ENCODE measurements at places on chromosomes 7 and 10.

GRCh38 chr10:51156926-51157325, 82.6 kb downstream of the PRKG1 start:
- DNase-seq: no peak

- no peak for DNase-seq
These were observed 104.7 kb downstream of the CPXM2 start for GRCh38 chr10:123786896-123787295.

- no peak for DNase-seq
These were observed 86.2 kb downstream of the GPR85 start for GRCh38 chr7:113000316-113001020.

DNA sequence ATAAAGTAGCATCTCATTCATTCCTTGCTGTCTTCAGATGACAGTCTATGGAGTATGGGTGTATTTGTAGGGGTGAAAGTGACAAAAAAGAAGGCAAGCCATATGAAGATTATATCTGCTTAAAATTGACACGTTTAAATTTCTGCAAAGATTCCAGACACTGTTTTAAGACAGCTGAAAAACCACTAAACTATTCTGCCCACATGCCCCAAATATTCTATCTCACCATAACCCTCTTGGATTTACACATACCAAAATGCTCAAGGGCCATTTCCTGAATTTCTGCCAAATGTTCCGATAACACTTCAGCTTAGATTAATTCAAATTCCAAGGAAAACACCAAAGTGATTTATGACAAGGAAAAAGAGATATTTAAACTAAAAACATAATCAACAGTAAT, 99.9 kb upstream of the IL6 start:
- no peak for DNase-seq

DNA sequence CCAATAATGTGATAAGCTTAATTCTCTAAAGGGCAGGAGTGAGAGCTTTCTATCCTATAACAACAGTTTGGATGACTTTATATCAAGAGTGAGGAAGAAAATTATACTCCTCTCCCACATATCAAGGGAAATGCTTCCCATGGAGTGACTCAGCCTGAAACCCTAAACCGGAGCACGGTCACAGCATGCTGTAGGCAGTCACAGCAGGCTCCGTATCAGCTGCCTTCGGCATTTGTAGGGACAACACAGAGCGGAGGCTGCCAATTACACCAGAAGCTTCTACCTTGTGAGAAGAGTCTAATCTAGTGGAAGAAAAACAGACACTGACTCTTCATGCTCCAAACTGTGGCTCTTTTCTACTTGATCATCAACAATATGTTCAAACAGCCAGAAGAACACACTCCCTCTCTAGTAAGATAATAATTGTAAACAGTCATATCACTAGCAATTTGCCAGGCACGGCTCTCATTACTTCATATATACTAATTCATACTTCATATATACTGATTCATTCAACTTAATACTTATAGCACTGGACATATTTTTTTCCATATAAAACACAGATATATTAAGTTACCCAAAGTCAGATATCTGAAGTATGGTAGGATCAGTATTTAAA, 65.9 kb downstream of the DGKB start:
- DNase-seq: no peak

DNA sequence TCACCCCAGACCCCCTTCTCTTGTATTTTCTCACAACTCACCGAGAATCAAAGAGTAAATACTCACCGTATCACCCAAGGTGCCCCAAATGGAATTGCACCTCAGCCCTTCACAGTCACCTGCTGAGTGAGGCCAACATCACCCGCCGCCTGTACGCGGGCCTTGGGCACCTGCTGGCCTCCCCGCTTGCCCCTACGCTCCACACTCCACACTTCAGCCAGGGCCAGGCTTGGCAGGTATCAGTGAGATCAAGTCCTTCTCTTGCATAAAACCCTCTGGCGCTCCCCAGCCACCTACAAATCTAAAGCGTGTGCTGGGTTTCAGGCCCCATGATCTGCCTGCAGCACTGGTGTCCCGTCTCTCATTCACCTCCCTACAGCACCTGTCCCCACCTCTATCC, 300.6 kb downstream of the GFRA1 start:
- DNase-seq: no peak

- no peak for DNase-seq
These were observed 29.4 kb downstream of the RRP12 start for GRCh38 chr10:97371696-97372095.

DNA sequence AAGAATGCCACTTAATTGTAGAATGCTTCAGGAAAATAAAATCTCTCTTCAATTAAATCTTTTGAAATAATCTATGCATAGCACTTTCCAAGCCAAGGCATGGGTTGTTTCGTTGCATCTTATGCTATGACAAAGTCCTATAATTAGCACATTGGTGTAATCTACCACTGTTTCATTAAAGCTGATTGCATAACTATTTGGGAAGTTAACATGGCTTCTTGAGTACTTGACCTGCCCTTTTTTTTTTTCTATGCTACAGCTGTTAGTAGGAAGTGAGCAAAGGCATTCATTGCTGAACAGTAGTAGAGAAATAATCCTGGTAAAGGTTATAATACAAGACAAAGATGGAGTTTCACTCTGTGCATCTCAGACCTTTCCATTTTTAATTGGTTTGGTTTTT, 557.2 kb upstream of the CELF2 start:
- DNase-seq: no peak

- no peak for DNase-seq
These were observed 350.0 kb downstream of the CRPPA start for GRCh38 chr7:16071246-16071857.

GRCh38 chr7:48097521-48098231, 8.6 kb downstream of the UPP1 start:
- DNase-seq: no peak

Data from stimulated activated CD4-positive, alpha-beta T cell treated with anti-CD3 and anti-CD28 coated beads, Interleukin-4, amount 100 ng/mL, for 1 hour (primary cell).